NCI-H1105 treated with DMSO at 0.1 percent for 48 hours (cell line): ENCODE measurements at places on chromosomes 11 and 22.

DNA sequence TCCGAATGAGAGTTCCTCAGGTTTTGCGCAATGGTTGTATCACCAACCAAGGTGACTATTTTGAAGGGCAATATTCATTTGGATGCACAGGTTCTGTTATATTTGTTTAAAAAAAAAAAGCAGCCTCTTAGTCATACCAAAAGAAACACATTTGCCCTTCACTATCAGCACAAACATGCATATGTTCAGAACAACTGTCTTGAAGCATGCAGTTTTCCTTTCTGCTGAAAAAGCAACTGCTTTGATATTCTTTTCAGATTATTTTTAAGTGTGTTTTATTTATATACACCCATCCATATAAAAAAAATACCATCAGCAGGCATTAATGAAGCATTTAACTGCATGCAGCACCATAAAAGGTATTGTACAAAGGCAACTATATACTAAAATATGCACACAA is 67.8 kb downstream of the RBFOX2 start:
- DNase-seq, result no peak

GRCh38 chr22:39251762-39252460 is 7.1 kb upstream of the PDGFB start:
- no peak for DNase-seq

DNA sequence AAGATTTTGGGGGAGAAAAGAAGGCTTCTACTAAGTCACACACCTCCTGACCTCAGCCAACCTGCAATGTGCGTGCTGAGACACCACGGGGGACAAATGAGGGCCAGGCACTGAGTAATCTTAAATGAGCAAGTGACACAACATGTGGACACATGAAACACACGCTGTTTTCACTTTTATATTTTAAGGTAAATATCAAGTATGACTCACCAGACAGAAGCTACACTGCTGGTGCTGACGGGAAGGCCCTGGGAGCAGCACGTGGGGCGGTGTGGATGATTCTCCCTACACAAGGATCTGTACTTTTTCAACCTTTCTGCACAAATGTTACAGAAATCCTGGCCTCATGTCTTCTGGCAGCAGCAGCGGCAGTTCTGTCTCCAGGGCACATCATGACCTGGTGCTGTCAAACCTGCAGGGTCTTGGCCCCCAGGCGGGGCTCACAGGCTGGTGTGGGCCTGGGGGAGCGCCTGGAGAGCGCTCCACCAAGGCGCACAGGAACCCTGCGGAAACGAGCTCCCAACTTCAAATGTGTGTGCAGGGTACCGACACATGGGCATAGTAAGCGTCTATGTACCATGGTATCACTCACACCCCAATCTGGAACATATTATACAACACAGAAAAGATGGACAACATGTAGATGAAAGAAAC is 61.7 kb downstream of the DGCR2 start:
- no peak for DNase-seq

GRCh38 chr22:44753189-44754042 is 1.0 kb downstream of the ARHGAP8 start:
- no peak for DNase-seq

DNA sequence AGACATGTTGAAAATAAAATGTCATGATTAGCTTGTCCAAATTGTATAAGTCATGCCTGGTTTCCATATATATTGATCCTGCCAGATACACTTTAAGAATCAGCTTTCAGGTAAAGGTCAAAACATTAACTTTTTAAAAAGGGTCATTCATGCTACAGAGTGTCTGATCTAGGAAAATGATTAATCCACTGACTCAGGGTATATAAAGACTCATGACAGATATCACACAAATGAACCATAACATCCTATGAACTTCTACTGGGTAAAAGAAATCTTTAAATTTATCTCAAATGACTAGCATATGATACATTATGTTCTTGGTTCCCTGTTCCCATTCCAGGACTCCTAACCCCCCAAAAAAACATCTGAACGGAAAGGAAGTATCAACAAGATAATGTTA is 11.7 kb downstream of the MRTFA start:
- no peak for DNase-seq

DNA sequence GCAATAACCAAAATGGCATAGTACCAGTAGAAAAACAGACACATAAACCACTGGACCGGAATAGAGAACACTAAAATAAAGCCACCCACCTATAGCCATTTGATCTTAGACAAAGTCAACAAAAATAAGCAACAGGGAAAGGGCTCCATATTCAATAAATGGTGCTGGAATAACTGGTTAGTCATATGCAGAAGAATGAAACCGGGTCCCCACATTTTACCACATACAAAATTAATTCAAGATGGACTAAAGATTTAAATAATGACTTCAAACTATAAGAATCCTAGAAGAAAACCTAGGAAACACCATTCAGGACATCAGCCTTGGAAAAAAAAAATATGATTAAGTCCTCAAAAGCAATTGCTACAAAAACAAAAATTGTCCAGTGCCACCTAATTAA is 30.1 kb upstream of the NOX4 start:
- DNase-seq, result no peak

DNA sequence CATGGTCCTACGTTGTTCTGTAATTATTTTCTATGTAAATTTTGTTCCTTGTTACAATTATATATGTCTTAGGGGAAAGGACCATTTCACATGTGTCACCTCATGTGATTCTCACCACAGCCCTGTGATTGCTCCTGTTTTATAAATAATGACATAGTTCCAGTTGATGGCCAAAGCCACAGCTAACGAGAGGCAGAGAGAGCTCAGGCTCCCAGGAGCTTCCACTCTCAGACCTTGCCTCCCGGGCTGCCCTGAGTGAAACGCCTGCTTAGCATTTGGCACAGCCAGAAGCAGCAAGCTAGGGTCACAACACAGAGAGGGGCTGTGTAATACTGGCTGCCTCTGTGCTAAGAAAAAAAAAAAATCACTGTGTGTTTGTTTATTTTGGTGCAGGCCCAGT is 5.9 kb downstream of the TMEM121B start:
- no peak for DNase-seq

DNA sequence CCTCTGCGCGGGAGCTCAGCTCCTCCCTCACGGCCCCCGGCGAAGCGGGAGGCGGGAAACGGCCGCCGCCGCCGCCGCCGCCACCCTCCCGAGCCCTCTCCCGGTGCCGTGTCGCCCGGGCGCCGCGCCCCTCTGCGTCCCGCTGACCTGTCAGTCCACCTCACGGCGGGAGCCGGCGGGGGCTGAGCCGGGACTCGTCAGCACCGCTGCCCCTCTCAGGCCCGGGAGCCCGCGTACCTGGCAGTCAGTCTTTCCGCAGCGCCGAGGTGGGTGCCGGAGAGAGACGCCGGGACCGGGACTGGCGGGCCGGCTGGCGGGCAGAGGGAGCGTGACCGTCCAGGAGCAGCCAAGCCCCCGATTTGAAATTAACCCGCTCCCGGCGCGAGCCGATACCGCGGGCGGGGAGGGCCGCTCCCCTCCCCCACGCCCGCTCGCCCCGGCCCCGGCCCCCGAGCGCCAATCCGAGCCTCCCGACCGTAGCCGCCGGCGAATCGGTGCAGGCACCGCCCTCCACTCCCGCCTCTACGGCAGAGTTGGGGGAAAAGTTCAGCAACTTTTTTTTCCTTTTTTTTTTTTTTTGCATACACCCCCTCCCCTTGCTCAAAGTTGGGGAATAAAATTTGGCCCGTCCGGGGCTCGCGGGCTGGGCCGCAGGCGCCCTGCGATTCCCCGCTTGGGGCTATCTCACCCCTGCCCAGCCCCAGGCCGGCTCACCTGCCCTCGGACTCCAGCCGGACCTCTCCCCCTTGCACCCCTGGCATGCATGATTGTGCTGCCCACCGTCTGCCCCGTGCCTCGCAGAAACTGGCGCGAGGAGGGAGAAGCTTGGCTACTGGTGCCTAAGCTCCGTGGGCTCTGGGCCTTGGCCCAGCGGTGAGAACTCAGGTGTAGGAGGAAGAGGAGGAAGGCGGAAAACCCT is 774 bp upstream of the E2F8 start:
- DNase-seq, result peak; percentile 6

DNA sequence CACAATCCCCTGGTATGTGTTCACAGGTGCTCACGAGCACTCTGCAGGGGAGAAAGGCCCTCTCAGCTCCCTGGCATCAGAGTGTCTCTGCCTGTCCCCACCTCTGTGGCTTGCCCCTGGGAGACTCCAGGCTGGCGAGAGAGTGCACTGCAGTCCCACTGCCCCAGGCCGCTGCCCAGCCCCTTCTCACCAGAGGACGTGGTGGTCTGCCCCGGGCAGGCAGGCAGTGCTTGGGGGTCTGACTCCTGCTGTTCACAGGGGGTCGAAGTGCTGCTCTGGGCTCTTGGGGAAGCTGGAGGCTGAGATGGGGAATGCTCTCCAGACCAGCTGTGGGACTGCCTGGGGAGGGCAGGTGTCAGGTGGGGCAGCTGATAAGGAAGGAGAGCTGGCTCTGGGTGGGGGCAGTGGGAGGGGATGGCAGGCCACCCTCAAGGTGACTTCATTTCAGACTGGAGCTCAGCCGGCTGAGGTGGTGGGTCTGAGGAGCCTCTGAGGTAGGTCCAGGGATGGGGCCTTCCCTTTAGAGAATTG is 151.0 kb upstream of the B3GAT1 start:
- no peak for DNase-seq

DNA sequence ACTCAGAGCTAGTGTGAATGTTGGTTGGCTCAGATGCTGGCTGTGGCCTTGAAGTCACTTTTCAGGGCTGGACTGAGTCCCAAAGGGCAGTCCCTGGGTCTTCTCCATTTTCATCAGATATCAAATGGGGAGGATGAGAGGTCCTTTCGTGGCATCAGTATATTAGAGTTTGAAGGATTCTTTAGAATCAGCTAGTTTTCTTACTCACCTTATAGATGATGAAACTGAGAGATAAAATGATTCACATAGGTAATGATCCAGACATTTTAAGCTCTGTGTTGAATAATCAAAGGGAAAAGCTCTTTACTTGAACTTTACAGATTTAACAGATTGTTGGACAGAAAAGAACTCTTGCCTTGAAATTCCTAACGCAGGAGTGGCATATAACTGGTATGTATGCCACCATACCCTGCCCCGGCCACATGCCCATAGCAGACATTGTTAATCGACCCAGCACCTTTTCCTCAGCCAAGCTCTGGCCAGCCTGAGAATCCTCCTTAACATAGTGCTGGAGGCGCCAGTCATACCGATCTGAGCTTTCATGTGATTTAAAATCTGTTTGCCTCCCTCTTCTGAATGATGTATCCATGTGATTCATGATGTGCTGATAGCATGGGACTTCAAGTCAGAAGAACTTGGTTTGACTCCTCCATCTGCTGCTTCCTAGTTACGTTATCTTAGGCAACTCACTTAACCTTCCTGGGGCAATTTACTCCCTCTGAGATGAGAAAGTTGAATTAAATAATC is 60.0 kb downstream of the BARX2 start:
- no peak for DNase-seq

DNA sequence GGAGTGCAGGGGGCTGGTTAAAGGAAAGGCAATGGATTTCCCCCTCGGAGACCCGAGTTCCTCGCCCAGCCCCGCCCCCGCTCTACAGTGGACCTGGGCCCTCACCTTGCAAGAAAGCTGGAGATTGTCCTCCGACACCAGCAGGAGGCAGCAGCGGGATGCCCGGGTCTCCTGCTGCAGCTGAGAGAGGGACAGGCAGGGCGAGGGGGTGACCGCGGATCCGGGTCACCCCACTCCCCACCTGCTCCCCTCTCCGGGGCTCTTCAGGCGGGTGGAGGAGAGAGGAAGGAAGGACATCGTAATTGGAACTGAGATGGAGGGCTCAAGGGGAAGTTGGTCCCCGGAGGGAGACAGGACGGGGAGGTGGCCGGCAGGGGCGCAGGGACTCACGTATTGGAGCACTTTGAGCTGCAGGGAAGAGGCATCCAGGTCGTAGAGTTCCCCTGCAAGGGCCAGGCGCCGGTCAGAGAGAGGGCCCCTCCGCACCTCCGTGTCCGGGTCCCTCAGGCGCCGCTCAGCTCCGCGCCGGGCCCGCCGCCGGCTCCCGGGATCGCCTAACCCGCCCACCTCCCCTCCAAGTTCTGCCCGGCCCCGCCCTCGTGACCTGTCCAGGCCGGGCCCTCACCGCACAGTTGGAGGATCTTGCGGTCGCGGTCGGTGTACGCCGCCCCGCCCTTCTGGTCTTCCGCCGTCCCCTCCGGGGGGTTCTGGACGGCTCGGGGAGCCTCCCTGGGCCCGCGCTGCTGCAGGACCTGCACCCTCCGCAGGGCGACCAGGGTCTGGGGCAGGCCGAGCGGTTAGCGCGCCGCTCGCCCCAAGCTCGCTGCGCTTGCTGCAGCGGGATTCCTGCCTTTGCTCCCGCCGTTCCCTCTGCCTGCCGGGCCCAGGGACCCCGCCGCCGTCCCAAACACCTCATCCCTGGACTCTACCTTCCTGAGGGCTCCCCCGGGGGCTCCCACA is 84.1 kb downstream of the PDE2A start:
- no peak for DNase-seq

- DNase-seq, result no peak
Observed at GRCh38 chr11:80515097-80515496, 1074.3 kb upstream of the TENM4 start.

GRCh38 chr22:49760630-49761571 is 66.8 kb downstream of the BRD1 start:
- DNase-seq, result no peak

- no peak for DNase-seq
Observed at GRCh38 chr11:70473873-70474690, 75.8 kb downstream of the CTTN start.

DNA sequence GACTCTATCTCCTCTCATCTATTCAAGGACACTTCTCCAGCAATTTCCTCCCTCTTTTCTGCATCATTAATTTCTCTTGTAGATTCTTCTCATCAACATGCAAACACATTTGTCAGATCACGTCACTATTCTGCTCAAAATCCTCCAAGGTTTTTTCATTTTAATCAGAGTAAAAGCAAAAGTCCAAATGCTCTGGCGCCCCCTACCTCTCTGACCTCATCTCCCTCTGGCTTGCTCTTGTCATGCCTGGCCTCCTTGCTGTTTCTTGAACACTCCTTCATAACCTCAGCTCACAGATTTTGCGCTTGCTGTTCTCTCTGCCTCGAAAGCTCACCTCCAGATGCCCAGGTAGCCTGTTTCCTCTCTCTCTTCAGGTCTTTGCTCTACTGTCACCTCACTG is 22.4 kb downstream of the RTCB start:
- no peak for DNase-seq

DNA sequence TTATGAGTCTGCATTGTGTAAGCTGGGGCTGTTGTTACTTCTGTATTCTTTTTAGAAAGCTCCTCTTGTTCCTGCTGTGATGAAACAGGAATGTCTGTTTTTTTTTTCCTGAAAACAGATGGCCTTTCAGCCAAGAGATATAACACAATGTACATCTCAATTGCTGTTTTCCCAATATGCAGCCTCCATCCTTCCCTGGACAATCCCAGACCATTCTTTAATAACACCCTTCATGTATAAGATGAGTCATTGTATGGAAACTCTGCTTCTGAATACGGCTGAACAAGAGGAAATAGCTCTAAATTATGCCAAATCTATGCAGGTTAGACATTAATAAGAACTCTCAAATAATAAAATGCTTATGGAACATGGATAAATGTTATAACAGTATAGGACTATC is 60.2 kb upstream of the LRRC4C start:
- no peak for DNase-seq

GRCh38 chr22:43088627-43088983 is 586 bp downstream of the TTLL1 start:
- no peak for DNase-seq
